ENCODE measurements at places on chromosomes 2 and 18.

GRCh38 chr2:135096665-135097446 is 44.8 kb downstream of the RAB3GAP1 start:
- no peak for DNase-seq

GRCh38 chr2:181991171-181991885 is 5.7 kb downstream of the PPP1R1C start:
- no peak for DNase-seq

DNA sequence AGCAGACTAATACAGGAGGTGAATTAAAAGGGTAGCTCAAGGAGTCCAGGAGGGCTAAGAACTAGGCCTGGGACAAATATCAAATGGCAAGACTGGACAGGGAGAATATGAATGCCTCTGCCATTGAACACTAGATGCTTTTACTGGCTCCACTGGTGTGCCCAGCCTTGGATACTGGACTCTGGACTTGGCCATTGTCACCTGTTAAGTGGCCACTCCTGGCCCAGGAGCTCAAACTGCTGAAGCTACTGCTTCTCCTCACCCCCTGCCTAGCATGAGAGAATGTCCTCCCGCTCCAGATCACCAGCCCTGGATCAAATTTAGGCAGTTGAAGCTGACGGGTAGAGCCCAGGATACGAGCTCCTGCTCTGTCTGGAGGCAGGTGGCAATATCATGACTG is 170.8 kb downstream of the DDX1 start:
- no peak for DNase-seq

GRCh38 chr2:64738026-64738425 is 84.3 kb upstream of the SERTAD2 start:
- DNase-seq: no peak

DNA sequence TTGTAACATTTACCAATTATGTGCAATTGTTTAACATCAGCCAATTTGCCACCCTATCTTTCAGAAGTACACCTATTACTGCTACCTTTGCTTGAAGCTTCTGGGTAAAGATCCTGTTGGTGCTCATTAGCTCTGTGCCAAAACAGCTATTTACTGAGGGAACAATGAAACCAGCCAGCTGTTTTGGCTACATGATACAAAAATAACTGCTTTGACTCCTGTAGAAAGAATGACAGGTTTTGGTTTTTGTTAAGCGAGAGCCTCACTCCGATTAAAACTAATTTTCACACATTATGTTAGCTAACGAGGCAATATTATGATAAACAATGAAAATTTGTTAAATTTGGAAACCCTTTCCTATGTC is 907.0 kb downstream of the EPHA4 start:
- DNase-seq: no peak

DNA sequence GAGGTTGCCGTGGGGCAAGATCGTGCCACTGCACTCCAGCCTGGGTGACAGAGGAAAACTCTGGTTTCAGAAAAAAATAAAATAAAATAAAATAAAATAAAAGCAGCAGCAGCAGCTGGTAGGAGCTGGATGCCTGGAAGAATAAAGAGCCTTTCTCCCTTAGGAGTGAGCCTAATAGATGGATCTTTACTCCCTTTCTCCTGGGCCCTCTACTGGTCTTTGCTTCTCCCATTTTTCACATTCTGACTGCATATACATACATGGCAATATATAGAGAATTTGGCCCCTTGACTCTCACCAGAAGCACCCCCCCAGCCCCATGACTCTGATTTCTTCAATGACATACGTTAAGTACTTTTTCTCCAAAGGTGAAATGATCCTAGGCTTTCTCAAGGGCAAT is 9.8 kb upstream of the MALT1 start:
- no peak for DNase-seq

DNA sequence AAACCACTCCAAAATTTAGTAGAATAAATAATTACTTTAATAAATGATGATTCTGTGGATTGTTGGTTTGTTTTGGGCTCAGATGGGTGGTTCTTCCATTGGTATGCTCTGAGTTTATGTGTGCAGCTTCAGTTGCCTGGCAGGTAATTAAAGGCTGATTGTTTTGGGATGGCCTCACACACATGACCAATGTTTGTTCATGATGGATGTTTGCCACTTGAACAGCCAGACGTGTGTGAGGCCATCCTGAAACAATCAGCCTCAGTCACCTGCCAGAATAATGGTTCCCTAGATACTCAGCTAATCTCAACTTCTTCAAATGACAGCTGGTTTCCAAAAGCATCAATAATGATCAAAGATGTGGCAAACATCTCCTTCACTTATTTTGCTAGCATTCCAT is 352.5 kb upstream of the GULP1 start:
- no peak for DNase-seq

DNA sequence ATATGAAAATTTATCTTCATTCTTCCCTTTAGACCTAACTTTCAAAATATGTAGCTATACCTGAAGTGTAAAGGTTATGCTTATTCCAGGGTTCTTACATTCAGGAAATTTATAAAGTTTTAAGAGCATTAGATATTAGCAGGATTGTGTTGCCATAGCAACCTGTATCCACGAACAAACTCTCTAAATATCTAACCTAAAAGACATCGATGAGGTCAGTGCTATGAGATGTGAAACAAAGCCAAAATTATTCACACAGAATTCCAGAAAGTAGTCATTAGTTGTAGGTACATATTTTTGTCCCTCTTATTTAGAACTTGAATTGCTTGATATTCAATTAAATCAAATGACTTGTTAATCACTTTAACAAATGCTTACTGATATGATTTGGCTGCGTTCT is 705.3 kb downstream of the SOCS6 start:
- no peak for DNase-seq

- DNase-seq: no peak
These were observed 39.3 kb upstream of the ID2 start for GRCh38 chr2:8642366-8643068.

DNA sequence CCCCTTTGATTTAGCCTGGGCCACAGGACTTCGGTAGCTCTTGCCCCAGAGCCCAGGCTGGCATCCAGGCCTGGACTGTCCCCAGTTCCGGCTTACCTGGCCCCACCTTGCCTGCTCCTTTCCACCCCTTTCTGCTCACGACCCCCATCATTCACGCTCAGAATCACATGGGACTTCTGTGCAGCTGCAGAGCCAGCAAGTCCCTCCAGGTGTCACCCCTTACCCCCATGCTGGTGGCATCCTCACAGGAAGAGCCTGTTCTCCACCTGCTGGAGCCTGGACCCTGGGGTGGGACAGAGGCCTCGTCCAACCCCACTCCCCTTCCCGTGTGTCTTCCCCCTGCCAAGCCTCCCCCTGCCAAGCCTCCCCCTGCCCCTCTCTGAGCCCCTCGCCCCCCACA is 7.9 kb upstream of the KCNIP3 start:
- no peak for DNase-seq

DNA sequence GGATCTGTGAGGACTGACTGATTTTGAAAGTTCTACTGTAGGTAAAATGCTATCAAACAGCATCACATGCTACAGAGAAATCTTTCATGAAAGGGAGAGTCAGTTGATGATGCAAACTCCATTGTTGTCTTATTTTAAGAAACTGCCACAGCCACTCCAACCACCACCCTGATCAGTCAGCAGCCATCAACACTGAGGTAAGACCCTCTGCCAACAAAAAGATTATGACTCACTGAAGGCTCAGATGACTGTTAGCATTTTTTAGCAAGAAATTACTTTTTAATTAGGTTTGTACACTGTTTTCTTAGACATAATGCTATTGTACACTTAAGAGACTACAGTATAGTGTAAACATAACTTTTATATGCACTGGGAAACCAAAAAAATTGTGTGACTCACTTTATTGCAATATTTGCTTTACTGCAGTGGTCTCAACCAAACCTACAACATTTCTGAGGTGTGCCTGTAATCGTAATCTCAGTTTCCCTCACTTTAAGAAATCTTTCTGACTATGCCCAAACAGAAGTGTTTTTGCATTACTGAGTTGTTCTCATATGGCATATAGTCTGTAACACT is 42.8 kb downstream of the METTL8 start:
- no peak for DNase-seq

GRCh38 chr2:217996361-217996760 is 6.4 kb downstream of the TNS1 start:
- DNase-seq: peak; percentile 63

DNA sequence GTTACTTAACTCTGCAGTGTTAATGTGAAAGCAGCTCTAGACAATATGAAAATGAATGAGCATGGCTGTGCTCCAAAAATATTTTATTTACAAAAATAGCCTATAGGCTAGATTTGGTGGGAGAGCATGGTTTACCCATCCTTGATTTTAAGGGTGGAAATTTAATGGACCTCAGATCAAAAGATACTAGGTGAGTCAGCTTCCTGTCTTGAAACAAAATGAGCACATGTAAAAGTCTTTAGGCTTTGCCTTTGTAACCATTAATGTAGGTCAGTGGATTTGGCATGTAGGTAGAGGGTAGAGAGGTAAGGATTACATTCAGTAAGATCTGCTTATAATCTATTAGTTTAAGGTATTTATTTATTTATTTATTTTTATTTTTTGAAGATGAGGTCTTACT is 72.7 kb downstream of the GREB1L start:
- DNase-seq: no peak

- DNase-seq: no peak
These were observed 52.6 kb upstream of the TMEM163 start for GRCh38 chr2:134771313-134771801.

DNA sequence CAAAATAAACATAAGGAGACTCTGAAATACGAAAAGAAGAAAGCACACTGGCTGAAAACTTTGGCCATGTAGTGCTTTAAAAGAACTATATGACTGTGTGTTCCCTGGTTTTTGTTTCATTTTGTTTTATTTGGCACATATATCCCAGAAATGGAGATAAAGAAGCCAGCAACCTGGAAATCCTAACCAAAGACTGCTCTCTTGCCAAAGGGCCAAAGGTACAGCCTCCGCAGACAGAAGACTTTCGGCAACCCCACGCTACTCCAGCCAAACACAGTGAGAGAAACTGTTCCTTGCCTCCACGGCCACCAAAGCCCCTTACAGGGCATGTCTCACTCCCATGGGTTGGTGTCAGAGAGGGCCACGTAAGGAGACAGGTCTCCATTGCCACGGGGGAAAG is 381.2 kb upstream of the NETO1 start:
- no peak for DNase-seq

DNA sequence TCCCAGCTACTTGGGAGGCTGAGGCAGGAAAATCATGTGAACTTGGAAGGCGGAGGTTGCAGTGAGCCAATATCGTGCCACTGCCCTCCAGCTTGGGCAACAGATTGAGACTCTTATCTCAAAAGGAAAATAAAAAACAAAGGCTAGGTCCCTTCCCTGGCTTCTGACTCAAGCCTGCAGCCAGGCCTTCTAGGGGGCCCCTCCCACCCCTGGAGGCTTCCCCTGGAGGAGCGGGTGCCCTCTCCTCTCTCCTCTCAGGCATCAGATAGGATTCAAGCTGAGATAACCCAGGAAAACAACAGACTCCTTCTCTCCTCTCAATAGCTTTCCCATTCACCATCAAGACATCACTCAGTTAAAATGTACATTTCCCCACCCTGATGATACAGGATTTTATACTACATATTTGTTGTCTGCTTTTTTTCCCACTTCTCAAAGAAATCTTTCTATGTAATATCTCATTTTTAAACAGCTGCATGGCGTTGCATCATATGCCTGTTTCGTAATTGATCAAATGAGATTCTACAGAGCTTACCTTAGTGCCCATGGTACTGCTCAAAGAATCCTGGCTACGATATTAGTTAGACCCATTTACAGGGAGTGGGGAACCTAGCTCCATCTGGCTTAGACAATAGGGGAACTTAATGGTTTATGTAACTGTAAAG is 20.6 kb upstream of the C2orf72 start:
- DNase-seq: no peak

GRCh38 chr2:238492840-238493239 is 66.1 kb downstream of the ASB1 start:
- no peak for DNase-seq

DNA sequence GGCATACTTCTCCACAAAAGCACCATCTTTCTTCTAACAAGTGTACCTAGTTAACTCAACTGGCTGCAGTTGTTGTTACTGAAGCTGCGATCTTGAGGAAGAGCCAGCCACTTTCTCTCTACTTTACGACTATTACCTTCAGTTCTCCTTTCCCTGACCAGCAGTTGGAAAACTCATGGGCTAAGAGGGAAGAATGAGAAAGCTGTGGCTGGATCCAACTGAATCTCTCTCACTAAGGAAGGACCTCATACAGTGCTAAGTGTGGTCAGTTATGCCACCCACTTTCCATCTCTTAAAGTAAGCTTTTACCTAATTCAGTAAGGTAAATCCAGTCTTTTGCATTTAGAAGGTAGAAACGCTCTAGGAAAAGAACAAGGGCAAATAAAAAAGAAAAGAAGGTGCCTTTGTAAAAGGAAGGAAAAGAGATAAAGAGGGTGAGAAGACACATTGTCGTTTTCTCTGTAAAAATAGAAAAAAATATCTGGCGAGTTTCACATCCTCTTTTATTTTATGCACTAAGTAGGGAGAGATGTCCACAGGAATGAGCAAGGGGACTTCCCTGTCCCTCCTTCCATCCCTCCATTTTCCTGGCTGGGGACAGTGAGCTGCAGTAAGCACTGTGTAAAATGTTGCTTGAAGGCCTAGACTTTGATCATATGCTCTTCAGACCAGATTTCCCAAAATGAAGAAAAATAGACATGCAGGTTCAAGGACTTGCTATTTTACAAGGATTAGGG is 73.4 kb downstream of the PLEKHM3 start:
- DNase-seq: no peak

DNA sequence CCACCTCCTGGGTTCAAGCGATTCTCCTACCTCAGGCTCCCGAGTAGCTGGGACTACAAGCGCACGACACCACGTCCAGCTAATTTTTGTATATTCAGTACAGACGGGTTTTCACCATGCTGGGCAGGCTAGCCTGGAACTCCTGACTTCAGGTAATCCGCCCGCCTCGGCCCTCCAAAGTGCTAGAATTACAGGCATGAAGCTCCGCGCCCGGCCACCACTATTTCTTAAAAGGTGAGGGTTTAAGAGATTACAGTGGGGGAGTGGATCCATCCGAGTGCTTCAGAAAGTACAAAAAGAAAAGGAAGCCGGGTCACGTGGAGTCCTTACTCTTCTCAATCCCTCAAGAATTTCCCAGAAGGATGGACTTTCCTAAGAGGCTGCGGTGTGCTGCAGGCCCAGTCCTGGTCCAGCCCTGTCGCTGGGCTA is 146.9 kb downstream of the ANKRD44 start:
- no peak for DNase-seq
